ENCODE measurements at places on chromosomes 1 and 21.

DNA sequence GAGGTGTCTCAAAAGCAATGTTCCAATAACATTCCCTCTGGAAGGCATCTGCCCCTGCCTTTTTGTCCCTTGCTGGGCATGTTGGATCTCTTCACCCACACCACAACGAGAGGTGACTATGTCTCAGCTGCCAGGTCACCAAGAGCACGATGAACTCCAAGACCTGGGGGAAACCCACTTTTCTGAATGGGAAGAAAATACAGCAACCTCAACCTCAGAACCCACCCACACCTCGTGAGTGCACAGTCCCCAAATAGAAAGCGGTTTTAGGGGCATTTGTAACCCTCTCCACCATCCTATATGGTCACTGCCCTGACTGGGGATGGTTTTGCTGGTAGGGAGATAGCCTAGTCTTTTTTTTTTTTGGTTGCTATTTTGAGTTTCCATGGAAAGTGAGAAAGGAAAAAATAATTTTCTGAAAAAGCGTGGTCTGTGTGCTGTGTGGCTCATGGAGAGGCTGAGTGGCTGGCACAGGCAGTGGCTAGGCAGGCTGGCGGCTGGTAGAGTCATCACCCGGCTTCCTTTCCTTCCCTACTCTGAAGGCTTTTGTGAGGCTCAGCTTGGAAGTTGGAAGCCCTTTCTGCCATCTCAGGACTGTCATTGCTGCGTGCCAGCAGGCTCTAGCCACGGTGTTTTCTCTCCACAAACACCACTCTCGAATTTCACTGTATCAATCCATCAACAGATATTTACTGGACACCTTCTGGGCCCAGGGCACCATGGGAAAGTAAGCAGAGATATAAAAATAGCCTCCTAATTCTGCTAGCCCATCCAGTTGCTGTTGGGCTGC is 15.8 kb downstream of the TSPAN2 start:
- no peak for DNase-seq

- DNase-seq = no peak
Measured at GRCh38 chr21:45341779-45342178, 54.1 kb upstream of the POFUT2 start.

DNA sequence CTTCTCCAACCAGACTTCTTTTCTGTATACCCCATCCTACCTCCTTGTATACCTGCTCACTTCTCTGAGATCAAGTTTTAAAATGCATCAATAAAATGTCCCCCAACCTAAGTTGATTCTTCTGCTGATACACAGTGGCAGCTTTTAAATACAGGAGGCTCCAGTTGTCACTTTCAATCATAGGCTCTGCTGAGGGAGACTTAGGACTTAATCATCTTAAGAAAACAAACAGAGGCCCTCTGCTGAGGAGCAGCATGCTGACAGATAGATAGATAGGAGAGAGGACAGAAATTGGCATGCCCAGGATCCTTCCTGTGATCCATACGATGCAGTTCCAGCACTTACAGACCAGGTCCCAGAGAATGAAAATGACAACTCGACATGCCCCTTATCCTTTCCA is 311.0 kb upstream of the PROX1 start:
- DNase-seq = no peak

DNA sequence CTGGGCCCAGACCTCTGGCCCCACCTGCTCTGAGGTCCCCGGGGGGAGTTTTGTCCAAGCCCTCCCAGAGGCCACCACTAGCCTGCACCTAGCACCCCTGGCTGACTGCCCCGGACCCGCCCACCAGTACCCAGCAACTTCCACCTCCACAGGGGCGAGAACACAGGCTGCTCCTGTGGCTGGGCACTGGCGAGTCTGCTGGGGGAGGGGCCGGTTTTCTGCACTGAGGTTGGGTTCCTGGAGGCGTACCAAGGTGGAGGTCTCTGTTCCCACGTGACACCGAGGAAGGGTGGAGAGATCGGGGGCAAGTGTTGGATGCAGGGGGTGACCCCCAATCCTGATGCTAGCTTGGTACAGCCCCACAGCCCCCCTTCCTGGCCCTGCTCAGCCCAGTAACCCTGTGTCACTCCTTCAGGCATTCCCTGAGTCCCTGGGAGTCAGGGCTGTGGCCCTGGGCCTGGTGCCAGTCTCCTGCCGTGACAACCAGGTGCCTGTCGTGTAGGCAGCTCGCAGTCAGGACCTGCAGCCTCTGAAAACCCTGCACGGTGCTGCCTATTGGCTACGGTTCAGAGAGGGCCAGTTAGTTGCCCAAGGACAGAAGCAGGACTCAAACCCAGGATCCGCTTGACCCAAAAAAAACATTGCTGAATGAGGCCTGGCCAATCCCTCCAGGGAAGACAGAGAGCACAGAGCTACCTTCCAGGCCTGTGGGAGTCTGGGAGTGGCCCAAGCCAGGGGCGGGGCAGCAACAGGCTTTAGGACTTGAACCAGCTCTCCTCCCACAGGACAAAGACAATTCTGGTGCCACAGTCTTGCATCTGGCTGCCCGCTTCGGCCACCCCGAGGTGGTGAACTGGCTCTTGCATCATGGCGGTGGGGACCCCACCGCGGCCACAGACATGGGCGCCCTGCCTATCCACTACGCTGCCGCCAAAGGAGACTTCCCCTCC is 3.1 kb downstream of the ESPN start:
- no peak for DNase-seq

GRCh38 chr1:186531561-186532165 is 70.7 kb upstream of the PDC start:
- DNase-seq = no peak

- no peak for DNase-seq
Measured at GRCh38 chr1:156245451-156246232, 2.2 kb downstream of the PAQR6 start.

DNA sequence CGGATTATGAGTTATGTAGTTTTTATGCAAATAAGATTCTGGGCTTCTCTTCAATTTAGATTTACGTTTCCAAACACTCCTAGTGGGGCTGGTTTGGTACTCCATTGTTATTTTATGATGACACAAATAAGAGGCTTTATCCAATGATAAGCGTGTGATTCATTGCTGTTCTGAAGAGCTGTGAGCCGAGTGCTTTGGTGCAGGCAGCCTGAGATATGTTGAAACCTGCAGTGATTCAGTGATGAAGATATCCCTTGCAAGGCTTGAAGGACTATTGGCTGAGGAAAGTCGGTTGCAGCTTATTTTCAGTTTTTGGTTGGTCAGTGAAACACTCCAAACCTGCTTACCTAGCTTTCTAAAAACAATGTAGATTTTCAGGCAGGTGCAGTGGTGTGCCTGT is 112.2 kb downstream of the RYR2 start:
- DNase-seq = no peak

DNA sequence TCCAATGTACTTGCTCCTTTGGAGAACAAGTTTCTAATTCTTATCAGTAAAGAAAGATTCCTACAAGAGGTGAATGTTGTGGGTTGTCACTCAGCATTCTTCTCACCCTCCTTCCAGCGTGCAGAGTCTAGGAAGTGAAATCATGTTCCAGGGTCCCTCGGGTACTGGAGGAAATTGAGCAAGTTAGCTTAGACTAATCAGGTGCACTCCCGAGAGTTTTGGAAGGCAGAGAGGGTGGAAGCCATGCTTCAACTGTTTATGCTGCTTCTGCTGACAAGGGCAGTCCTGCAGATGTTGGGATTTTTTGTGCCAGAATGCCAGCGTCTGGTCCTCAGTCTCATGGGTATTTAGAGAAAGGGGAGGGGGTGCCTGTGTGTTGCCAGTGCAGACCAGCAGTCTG is 5.3 kb upstream of the C1orf115 start:
- DNase-seq = no peak

- DNase-seq = no peak
Measured at GRCh38 chr1:35777109-35777508, 7.3 kb upstream of the CLSPN start.

GRCh38 chr1:209870151-209870831 is 42.5 kb downstream of the UTP25 start:
- DNase-seq = no peak

- no peak for DNase-seq
Measured at GRCh38 chr1:7485086-7485780, 285.9 kb upstream of the VAMP3 start.

GRCh38 chr1:154442006-154442740 is 37.0 kb downstream of the IL6R start:
- no peak for DNase-seq

DNA sequence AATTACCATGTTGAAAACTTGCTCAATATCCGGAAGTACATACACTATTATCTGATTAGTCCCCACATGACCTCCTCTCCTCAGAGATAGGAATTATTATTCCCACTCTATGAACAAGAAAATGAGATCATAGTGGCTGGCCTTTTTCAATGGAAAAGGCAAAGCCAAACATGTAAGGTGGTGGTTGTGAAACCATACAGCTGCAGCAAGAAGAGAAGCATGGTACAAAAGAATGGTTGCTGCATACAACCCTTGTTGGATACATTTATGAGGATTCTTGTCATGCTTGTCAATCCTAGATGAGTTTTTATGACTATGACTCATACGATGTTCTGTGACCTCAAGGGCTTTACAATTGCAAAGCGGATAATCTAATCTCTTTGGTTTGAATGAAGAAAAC is 514.7 kb downstream of the PLPP3 start:
- DNase-seq = no peak

DNA sequence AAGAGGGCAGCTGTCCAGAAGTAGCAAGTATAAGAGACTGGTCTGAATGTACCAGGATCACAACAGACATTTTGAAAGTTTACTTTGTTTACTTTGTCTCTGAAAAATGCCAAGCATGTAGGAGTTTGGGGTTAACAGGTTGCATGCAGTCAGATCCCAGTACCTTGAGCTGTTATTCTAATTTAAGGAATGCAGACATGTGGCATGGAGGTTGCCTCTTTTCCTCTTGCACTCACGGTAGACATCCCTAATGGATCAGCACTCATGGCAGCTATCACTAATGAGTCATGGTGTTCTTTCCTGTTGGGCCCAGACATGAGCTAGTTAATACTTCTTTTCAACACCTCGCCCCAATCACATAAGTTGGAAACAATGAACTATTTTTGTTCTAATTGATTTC is 67.3 kb downstream of the GADD45A start:
- no peak for DNase-seq

- no peak for DNase-seq
Measured at GRCh38 chr1:160082487-160082886, 1.1 kb downstream of the KCNJ9 start.

DNA sequence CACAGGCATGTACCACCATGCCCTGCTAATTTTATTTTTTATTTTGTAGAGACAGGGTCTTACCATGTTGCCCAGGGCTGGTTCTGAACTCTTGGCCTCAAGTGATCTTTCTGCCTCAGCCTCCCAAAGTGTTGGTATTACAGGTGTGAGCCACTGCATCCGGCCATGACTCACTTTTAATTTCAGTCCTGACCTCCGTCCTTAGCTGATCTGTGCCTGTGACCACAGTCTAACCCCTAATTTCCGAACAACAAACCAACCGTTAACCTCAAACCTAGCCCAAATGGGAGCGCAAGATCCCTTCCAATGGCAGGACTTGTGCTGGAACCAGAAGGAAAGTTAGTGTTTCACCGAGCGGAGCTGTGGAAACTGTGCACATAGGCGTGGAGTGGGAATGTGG is 29.3 kb upstream of the MAN1C1 start:
- no peak for DNase-seq

GRCh38 chr1:10728595-10729410 is 67.6 kb downstream of the CASZ1 start:
- DNase-seq = no peak

- no peak for DNase-seq
Measured at GRCh38 chr1:181169281-181169865, 80.9 kb downstream of the IER5 start.

DNA sequence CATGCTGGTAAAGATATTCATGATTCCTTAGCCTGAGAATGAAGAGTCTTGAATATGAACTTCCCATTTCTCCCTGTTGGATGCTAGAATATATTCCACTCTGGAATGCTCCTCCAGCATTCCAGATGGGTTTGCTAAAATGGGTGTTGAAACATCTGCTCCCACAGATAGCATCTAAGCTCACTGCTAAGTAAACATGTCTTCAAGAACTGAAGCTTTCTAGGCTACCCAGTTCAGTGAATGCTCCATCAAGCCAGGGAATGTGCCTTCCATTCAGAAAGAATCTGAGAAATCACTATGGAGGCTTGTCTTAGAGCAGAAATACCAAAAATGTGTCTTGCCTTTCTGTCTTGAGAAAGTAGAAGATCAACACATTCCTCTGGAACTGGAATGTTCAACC is 81.1 kb downstream of the TNFSF18 start:
- DNase-seq = no peak

DNA sequence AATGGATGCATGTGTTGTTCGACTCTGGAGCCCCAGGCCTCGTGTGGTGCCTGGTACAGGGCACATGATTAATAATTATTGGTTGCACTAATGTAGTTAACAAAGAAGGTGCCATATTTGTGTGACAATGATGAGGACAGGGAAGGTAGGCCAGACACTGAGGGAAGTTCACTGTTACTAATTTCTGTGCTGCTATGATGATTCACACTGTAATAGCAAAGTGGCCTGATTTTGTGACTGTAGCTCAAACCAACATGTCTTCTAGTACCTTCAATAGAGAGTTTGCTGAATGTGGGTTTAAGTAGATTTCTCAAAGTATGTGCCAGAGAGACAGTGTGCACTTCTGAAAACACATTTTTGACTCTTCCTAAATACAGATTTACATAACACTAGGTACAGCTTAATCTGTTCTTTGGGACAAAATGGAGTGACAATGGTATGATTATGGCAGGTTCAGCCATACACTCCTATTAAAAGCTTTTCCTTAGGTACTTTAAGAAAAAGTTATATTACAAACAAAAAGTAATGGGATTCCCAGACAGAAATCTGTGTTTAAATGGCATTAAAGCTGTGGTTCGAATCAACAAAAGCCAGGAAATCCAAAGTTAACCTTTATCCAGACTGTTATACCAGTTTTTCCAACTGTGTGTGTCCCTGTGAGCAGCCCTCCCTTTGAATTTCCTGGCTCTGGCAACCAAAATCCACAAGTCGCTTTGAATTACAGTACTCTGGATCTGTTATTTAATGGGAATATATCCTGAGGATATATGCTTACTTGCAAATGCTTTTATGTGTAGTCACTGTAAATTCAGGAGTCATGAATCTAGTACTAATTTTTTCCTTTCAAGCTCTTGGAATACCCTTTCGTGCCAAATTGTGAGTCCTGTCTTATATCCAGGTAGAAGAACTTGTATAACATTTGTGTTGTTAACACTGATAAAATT is 277.1 kb upstream of the SGIP1 start:
- DNase-seq = no peak

DNA sequence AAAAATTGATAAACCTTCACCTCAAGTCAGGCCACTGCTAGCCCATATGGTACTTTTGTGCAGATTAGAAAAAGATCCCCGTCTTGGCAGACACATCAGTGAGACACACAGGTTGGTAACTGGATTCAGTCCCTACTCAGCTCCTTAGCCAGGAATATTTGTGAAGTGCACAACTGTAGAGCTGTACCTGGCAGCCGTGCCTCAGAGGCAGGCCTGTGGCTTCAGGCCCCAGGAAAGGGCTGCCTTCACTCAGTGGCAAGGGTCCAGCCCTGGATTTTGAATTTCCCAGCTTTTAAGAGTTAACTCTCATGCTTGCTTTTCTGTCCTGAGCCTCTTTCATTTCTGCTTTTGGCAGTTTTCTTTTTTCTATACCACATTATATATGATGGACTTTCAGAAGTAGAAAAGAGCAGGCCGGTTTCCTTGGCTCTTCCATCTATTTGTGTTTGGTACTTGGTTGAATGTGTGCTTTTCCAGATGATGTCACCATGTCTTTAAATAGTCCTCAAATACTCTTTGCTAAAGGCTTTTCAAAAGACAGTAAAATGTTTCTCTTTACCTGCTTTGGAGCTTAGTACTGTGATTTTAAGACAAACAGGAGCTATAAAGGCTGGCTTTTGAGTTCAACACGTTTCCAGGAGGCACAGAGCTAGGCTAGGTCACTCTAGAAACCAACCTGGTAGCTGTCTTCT is 186.6 kb downstream of the AK5 start:
- DNase-seq = no peak

GRCh38 chr1:236204039-236204438 is 61.7 kb downstream of the GPR137B start:
- no peak for DNase-seq

Data from stimulated activated CD8-positive, alpha-beta memory T cell treated with anti-CD3 and anti-CD28 coated beads, Interleukin-4, amount 100 ng/mL, for 4 hours (primary cell).